NCI-H1436 (cell line): ENCODE measurements at places on chromosomes 7 and 10.

- no peak for DNase-seq
These were observed 11.8 kb downstream of the MOSPD3 start for GRCh38 chr7:100623951-100624824.

GRCh38 chr7:45123913-45124710 lies 12.6 kb upstream of the TBRG4 start:
- no peak for DNase-seq

GRCh38 chr10:113177156-113177935 lies 227.3 kb downstream of the TCF7L2 start:
- DNase-seq: no peak

GRCh38 chr7:44678101-44678470 lies 70.6 kb upstream of the ZMIZ2 start:
- DNase-seq: no peak

DNA sequence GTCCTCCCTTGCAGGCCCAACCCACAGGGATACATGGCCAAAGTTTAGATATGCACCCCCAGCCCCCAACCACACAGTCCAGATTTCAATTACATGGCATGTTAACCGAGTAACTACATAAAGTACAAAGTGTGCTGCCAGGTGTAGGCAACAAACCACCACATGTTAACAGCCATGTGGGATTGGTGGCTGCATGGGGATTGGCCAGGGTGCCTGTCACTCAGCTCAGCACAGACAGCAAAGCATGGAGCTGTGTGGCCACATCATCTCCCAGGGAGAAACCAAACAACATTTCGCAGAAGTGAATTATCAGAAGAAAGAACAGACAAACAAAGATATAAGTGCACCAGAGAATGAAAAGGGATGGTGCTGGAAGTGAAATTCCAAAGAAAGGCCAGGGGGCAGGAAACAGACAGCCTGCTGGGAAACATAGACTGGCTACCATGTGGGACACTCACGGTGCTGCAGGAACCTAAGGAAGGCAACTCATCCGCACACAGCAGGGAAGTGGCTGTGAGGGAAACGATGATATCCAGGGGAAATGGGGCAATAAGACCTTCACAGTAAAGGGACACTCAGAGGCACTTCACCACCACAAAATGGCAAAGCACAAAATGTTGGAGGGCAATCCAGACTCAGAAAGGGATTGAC lies 171.2 kb downstream of the PTPRN2 start:
- DNase-seq: no peak

GRCh38 chr10:100655326-100655759 lies 90.0 kb upstream of the PAX2 start:
- DNase-seq: no peak

- peak; percentile 36 for DNase-seq
These were observed 36.8 kb downstream of the WIPF3 start for GRCh38 chr7:29843093-29843492.

DNA sequence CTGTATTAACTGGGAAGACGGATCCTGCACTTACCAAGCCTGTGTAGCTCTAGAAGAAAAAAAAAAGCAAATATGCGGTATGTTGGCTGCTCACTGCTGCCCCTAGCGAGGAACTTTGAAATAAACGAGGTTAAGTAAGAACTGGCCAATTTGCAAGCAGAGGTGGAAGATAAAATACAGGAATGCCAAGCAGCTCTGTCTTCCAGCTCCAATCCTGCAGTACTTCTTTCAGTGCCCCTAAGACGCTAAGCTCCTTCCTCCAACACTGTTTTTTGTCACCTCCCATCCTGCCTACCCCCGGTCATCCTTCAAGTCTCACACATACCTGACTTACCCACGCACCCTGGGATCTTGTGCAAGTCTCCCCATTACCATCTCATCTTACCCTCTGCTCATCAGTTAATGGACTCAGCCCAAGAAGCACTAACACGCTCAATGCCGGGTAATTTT lies 809 bp downstream of the C10orf143 start:
- peak; percentile 79 for DNase-seq

DNA sequence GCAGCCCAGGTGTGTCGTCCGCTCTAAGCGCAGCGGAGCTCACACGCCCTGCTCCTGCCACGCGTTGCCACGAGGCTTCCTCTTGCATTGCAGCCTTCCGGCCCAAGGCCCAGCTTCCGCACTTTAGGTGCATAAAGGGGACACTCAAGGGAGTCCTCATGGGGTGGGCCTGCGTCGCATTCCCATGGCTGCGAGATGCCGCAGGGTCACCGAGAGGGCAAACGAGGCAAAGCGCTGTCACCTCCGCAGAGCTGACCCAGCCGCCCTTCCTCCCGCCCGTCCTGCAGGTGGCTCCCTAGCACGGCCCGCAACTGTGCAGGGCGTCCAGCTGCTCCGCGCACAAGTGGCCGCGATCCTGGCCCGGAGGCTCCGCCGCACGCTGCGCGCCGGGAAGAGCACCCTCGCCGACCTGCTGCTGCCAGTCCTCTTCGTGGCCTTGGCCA lies 283.5 kb downstream of the ABCA13 start:
- DNase-seq: no peak

DNA sequence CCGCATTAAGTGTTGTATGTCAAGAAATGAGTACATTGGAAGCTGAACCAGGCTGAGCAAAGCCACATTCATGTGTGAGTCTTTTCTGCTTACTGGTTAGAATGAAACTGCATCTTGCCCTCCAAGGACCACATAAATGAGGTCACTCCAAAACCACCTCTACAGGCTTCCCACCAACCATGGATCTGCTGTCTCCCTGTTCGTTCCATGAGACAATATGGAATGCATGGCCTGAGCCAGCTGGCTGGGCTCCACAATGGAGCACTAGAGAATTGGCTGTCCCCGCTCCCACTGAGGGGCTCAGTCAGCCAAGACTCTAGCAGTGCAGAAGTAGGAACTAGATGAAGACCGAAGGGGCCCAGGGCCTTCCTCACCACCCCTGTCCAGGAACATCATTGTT lies 120.8 kb downstream of the TNS3 start:
- DNase-seq: no peak

- no peak for DNase-seq
These were observed 815 bp downstream of the GIMAP8 start for GRCh38 chr7:150451097-150451793.

DNA sequence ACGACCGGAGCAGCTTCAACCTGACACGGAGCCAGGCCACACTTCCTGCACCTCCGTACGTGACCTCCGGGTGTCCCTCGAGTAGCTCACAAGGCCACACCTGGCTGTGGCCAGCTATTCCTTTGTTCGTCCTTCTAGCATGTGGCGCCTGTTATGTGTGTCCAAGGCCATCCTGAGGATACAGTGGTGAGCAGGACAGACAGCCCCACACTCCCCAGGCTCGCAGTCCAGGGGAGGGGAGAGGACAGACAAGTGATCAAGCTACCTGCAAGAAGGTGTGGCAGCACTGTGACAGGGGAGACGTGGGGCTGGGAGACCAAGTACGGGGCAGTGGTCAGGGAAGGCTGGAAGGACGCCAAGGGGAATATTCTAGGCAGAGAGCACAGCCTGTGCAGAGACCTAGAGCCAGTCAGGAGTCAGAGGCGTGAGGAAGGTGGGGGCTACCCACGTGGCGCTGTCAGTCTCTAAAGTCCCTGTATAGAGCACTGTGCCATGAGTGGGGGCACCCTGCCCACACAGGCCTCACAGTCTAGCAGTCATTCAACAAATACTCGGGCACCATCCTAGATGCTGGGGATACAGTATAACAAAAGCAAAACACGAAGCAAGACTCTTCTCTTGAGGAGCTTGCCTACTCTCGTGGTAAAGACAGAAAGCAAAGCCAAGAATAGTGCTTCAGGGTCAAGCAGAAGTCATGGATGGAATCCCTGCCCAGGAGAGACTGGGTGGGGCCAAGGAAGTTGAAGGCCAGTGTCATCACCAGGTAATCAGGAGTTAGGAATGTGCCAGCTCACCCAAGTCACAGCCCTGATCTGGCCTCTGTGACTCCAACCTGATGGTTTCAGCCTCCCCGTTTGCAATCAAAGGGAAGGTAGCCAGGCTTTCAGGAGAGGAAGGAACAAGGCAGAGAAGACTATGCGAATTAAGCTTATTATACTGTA lies 58.6 kb downstream of the PROSER2 start:
- DNase-seq: no peak

GRCh38 chr10:15027741-15028140 lies 16.0 kb upstream of the OLAH start:
- no peak for DNase-seq

DNA sequence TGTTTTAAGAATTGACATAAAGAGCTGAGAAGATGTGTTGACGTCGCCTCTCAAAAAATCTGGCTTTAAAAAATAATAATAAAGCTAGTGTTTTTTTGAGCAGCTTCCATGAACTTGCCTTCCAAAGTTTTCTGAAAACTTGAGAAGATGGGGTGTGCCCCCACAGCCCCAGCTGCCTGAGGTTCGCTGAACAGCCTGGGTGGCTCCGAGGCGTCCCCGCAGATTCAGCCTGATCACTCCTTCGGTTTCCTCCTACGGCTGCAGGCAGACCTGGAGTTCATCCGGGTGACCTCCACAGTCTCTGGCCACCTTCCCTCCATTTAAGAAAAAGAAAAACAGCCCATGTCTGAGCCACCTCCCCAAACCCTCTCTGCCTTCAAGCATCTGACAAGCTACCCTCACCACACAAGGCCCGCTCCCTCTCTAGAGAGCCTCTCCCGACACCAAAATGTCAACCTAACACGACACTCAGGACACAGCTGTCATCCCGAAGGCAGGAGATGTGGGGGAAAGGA lies 177.8 kb downstream of the PTPRN2 start:
- no peak for DNase-seq

GRCh38 chr7:26612742-26613141 lies 251.6 kb downstream of the SKAP2 start:
- no peak for DNase-seq

DNA sequence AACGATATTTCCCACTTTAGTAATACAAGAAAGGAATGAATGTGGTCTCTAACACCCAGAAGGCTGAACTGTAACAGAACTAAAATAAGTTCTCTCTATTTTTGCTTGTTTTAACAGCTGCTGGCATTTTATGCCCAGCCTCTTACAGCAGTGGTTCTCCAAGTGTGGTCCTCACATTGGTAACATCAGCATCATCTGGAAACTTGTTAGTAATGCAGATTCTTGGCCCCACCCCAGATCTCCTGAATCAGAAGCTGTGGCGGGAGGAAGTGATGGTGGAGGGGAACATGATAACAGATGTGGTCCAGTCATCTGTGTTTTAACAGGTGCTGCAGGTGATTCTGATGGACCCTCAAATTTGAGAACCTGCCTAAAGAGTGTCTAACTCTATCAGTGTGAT lies 170.1 kb downstream of the TMEM26 start:
- no peak for DNase-seq

DNA sequence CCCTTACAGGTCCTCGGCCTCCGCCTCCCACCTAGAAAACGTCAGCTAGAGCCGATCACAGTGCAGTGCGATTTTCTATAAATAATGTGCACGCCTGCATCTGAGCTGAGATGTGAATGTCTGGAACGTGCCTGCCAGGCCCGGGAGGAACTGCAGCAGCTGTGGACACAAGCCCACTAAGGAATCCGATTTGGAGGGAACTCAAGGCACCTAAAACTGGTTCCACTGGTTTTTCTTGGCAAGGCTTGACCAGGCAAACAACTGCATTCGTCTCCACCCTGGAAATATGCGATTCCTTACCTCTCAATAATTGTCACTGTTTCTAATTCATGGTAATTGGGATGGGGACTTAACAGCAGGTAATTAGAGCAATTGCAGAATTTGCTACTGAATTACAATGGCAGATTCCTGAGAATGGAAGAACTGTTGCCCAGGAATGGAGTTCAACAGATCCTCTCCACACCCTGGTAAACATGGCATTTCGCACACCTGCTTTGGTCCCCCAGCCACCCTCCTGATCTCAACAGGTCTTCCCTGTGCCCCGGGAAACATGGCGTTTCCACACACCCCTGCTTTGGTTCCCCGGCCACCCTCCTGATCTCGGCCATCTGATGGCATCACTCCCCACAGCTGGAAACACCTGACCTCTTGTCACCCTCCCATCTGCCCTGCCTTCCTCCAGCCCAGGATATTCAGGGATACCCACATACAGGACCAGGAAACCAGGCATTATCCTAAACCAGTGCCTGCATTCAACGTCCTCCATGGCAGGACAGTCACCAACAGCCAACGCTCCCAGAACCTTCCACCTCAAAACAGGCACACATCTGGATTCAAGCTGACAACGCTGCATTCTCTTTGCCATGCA lies 76.0 kb downstream of the DIP2C start:
- DNase-seq: no peak

DNA sequence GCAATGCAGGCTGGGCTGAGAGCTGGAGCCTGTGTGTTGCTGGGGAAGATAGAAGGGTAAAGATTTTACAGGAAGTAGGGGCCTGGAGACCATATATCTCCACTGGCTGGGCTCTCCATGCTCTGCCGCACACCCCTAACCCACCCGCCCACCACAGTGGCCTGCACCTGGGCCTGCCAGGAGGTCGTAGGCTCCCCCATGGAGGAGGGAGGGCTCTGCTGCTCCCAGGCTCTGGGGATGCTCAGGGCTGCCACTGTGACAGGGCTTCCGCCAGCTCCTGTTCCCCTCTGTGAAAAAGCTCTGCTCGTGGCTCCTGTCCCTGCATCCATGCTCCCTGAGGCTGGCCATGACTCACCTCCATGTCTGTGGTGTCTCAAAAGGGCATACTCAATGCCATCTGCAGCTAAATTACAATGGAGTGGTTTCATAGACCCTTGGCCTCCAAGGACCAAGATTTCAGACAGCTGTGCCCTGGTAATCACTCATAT lies 106.0 kb downstream of the CXCL12 start:
- DNase-seq: no peak

DNA sequence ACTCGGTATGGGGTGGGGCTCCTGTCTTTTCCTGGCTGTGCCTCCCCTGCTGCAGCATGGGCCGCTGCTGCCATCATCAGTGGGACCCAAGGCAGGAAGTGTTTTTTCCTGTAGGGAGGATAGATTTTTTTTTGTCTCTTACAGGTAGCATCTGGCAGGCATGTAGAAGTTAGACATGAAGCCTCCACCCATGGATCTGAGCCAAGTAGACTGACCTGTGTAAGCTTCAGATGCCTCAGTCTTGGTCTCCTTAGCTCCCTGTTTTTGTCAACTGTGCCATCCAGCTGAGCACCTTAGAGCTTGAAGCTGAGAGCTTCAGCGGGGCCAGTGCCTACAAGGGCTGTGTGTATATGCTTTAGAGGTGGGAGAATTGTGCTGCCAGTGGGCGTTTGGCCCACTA lies 93.5 kb downstream of the AUTS2 start:
- no peak for DNase-seq

DNA sequence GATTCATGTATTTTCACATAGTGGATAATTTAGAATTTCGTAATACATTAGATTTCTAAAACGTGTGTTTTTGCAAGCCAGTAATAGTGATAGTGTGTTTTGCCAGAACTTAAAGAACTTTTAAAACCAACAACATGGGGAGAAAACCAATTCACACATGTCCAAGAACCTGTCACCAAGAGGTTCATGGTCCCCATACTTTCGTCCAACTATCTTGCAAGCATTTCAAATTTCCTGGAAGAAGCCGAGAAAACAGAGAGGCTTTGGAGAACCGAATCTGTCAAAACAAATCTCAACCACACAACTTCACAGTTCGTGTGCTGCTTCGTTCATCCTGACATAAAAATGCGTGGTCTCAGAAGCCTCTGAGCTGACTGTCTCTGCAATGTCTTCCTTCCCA lies 31.9 kb downstream of the GFRA1 start:
- no peak for DNase-seq
